ENCODE measurements at places on chromosomes 4 and X.

DNA sequence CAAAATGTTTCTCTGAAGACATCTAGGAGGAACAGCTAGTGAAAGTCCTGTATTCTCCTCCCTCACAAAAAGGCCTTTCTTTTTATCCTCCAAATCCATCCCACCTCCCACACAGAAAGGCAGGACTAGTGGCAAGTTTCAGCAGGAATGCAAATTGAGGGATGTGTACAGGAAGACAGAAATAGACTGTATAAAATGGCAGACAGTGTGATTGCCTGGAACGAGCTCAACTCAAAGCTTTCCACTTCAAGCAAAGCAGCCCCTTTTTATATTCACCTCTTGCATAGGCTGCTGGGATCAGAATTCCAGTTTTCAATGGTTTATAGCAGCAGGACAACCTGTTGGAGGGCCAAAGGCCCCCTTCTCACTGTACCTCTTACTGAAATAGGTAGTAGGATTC is 57.5 kb downstream of the DCX start:
- DNase-seq, result no peak

DNA sequence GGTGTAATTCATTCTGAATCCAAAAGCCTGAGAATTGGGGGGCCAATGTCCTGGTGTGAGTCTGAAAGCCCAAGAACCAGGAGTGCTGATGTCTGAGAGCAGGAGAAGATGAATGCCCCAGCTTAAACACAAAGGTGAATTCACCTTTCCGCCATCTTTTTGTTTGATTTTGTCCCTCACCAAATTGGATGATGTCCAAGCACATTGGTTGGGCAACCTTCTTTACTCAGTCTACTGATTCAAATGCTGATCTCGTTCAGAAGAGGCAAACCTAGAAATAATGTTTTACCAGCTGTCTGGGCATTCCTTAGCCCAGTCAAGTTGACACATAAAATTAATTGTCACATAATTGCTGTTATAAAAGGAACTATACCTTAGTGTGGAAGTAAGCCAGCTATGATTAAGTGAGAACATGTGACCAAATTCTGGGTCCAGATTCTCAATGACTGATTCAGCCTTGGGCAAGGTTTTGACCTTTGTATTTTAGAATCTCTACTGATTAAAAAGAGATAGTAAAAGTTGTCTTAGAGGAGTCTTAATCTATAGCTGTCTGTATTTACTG is 34.5 kb upstream of the SLC4A4 start:
- no peak for DNase-seq

GRCh38 chrX:7294483-7294882 is 146.5 kb upstream of the PUDP start:
- no peak for DNase-seq

DNA sequence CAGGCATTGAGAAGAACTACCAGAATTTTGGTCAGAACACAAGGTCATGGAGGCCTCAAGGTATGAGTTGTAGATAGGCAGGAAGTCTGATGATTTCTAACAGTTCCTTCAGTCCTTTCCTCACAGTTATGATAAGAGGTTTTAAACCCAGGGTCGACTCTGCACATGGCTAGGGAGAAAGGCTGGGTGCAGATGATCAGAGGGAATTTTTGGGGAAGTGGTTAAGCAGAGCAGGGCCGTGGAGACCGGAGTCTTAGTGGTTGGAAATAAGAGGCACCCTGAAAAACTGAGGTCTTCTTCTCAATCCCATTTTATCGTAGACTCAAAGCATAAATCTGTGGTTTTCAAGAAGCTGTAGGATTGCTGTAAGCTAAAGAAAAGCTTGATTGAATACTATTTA is 118.5 kb upstream of the ANK2 start:
- DNase-seq, result no peak

- no peak for DNase-seq
Observed at GRCh38 chr4:111802191-111802590, 343.1 kb upstream of the FAM241A start.

GRCh38 chr4:152937336-152938236 is 1.5 kb downstream of the FHDC1 start:
- no peak for DNase-seq

GRCh38 chrX:119647552-119648420 is 41.6 kb upstream of the NKRF start:
- no peak for DNase-seq

GRCh38 chr4:185120631-185120946 is 22.5 kb upstream of the SLC25A4 start:
- DNase-seq, result no peak

DNA sequence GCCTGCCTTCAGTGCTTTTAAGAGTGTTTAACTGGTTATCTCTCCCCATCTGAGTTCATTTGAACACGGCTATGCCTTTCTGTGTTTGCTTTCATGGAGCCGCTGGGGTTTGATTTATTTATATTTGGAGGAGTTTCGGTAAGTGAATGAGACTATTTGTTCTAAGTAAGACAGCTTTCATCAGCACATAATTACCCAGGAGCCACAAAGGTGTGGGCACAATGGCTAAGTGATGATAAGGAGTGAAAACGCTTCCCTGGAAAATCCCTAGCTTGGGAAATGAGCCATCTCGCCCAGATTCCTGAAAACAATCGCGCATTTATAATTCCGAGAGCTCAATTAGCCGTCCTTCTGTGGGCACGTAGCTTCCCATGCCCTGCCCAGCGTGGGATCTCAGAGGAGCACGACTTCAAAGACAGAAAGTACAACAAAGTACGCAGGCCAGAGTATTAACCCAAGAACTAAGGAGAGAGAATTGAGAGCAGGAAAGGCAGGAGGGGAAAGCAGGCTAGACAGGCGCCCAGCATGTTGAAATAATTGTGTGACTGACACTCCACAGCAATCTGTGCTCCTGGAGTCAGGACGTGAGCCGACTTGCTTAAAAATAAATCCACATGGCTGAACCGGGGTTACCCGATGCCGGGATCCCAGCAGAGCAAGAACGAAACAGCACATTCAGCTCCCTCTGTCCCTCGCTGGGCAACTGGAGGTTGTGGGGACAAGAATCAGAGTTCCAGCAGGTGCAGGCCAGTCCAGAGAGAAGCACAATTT is 99.0 kb downstream of the DHRSX start:
- DNase-seq, result no peak

- no peak for DNase-seq
Observed at GRCh38 chr4:53622739-53623151, 31.5 kb upstream of the LNX1 start.

DNA sequence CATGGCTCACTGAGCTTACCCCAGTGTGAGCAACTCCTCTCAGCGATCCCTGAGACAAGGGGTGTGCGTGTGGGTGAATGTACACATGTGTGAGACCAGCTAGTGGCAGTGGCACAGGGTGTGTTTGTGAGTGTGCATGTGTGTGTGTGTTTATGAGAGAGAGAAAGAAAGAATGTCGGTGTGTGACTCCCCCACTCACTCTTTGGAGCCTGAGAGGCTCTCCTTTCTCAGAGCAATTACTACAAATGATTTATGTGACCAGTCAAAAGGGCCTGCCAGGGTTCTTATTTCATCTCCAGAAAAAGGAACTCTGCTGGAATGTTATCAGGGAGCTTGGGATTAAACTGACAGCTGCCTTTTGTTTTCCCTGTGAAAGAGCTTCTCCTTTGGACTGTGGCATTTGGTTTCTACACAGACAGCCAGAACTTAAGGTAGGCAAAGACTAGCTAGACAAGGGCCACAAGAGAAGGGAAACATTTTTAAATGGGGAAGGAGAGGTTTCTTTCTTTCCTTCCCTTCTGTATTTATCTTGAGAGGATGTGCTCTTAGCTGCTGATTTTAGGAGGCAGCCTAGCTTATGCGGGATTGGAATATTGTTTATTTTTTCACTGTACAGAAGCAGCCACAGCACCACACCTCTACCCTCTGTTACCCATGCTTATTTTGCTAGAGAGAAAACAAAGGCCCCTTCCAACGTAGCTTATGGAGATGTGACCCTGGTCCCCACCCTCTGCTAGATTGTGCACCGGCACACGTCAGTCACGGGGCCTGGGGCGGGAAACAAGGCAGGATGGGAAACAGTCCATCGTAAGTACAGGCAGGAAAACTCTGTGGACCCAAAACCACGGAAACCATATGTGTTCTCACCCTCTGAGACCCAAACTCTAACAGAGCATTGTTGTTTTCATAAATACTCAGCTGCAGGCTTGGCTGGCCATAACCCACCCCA is 143.5 kb downstream of the MGST2 start:
- DNase-seq, result no peak

- no peak for DNase-seq
Observed at GRCh38 chr4:162921178-162921785, 245.4 kb downstream of the NAF1 start.

GRCh38 chr4:165060938-165061337 is 7.3 kb downstream of the TRIM75 start:
- DNase-seq, result no peak

DNA sequence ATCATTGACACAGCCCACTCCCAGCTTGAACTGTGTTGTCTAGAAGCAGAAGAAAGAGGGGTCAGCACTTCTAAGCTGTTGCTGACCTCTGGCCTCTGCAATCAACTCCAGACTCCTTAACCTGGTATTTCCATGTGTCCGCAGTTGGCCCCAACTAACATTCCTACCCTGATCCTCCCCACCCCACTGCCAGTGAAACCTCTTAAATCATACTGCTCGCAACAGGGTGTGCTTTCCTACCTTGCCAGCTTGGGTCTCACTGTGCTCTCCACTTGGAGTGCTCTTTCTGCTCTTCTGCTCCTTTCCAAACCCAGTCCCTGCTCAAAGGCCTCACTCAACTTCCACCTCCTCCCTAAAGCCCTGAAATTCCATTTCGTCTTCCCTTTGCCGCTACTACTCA is 52.3 kb upstream of the RPS6KA3 start:
- DNase-seq, result no peak

- no peak for DNase-seq
Observed at GRCh38 chrX:116379854-116380253, 56.6 kb upstream of the SLC6A14 start.

- no peak for DNase-seq
Observed at GRCh38 chr4:56450342-56450741, 14.3 kb downstream of the PAICS start.

- DNase-seq, result no peak
Observed at GRCh38 chrX:82765811-82766210, 742.3 kb upstream of the POU3F4 start.

DNA sequence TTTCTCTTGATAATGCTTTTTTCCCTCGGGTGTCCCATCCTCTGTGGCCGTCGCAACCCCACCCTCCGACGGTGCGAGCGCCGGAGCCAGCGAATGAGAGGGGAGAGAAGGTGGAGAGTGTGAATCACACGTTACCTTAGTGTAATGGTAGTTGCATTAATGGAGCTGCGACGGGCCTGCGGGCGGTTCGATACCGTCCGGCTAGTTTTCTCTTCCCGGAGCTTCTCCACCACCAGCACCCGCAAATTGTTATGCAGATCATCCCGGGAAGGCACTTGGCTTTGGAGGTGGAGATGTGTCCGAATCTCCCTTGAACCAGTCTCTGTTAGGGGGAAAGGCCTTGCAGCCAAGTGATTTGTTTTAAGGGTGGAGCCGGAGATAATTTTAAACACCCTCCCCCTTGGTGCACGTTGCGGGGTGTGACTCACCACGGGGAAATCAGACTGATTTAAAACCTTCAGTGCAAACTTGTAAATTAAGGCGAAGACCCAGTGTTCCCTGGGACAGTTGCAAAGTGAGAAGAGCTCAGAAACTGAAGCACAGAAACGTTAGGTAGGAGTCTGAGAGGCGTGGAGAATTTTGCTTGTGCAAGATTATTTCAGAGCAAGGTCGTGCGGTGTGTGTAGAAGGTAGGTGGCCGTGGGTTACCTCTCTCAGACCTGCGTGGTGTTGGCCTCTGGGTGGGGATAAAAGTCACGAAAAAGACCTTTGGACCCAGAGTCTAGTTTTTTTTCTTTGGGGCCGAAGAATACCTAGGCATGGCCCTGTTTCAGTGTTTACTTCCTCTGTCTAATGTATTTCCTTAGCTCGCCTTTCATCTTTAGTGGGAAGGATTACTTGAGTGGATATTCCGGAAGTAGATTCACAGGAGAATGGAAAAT is 1.3 kb downstream of the AFF1 start:
- peak; percentile 81 for DNase-seq

GRCh38 chr4:119894650-119895208 is 171.9 kb downstream of the MAD2L1 start:
- no peak for DNase-seq

- DNase-seq, result no peak
Observed at GRCh38 chrX:122115604-122116003, 1068.2 kb downstream of the GLUD2 start.

DNA sequence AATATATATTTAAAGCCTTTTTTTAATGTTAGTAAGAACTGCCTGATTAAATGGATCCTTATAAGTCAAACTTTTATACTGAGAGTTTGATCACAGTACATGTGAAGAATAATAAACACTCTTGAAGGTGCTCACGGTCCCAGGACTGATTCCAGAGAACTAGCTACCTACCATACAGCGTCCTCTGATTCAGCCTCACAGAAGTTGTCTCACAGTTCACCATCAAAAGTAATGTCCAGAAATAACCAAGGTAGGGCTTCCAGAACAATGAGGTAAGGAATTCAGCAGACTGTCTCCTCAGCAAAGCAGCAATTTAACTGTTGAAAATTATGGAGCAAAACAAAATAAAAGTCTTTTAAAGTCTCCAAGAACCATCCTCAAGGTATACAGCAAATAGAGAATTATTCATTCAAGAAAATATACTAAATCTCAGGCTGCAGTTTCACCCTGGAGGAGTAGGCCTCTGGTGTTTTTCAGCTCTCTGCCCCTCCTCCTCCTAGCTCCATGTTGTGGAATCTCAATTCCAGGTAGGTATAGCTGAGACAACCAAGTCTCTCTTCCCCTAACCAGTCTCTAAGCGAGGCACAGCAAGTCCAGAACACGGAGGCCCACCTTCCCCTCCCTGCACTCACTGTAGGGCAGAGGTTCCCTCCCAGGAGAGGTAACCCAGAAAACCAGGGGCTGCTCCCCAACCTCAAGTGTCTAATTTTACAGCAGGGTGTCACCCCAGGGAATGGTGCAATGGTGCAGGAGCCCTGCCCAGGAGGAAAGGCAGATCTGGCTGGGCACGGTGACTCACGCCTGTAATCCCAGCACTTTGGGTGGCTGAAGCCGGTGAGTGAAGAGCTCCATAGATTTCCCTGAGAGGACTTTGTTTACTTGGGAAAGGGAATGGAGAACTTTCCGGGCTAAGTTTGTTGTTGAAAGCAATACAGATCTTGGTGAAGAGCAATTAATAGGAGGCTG is 28.6 kb downstream of the FAM241A start:
- DNase-seq, result no peak

GRCh38 chr4:140255467-140255866 is 101.5 kb upstream of the MAML3 start:
- DNase-seq, result no peak

Data from coronary artery (tissue), 2 donors.